Cardiac muscle cell (in vitro differentiated cells and primary cell): ENCODE measurements at places on chromosomes 13 and 19. TPM values are rescaled to one million over a fixed set of nuclear protein-coding genes. Genes with fewer than 3 reads are reported as not detected.

MEIS3 gene
- polyA plus RNA-seq = 82.8 and 114 TPM in 2 replicates

GRCh38 chr13:38394777-38395496 lies 45.3 kb downstream of the UFM1 start:
- no peak overlapping the region for H3K4me3 ChIP-seq
- no peaks in the 10 kb centered on the region for H3K4me1 ChIP-seq
- no peak for DNase-seq
- no peaks in the 10 kb centered on the region for H3K27me3 ChIP-seq

ZNF285 gene
- 2.8 and 7.9 TPM in 2 replicates for polyA plus RNA-seq

GRCh38 chr13:77952737-77953136 lies 34.1 kb upstream of the EDNRB start:
- no peaks in the 10 kb centered on the region for H3K27me3 ChIP-seq
- no peak overlapping the region for H3K27ac ChIP-seq
- no peak for DNase-seq
- no peaks in the 10 kb centered on the region for H3K36me3 ChIP-seq
- H3K4me1 ChIP-seq = no peaks in the 10 kb centered on the region

KLK4 gene
- not detected in 2 replicates for polyA plus RNA-seq

DNA sequence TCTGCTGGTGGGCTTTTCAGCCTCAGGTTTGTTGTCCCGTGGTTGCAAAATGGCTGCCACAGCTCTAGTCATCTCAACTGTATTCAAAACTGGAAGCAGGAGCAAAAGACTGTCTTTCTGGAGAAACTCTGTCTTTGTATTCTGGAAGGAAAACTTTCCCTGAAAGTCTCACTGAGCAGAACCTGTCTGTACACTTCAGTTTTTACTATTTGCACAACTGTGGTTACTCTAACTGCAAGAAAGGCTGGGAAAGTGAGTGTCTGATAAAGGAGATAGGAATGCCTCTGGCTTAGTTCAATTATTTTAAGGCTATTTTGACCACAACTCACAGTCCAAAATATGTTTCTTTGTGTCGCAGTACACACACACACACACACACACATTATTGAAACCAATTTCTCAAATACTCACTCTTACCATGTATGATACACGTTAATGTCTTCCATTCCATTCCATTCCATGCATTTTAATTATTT lies 49.7 kb upstream of the EHD2 start:
- peaks cover 7% of the 10 kb centered on the region for H3K4me1 ChIP-seq
- no peak for DNase-seq
- H3K27me3 ChIP-seq = no peaks in the 10 kb centered on the region
- no peak overlapping the region for H3K4me3 ChIP-seq
- peak overlapping the region; percentile 72 for H3K27ac ChIP-seq

LGALS4 gene
- polyA plus RNA-seq = 0.50 and 2.0 TPM in 2 replicates

ONECUT3 gene
- not detected in 2 replicates for polyA plus RNA-seq

DNA sequence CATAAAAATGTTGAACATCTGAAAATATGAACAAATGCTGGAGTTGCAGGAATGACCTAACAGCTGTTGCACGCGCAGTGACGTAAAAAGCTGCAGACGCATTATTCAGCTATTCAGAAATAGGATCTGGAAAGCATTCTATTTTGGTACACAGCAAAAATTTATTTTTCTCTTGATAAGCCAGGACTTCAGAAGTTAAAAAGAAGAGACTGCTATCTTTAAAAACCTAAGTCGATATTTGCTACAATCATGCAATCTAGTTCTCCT lies 36.9 kb upstream of the STARD13 start:
- peak; percentile 82 for DNase-seq
- no peaks in the 10 kb centered on the region for H3K36me3 ChIP-seq
- peaks cover 3% of the 10 kb centered on the region for H3K4me1 ChIP-seq
- H3K27me3 ChIP-seq = no peaks in the 10 kb centered on the region
- H3K4me3 ChIP-seq = no peak overlapping the region
- no peak overlapping the region for H3K27ac ChIP-seq

ZNF581 gene
- polyA plus RNA-seq = 22.3 and 28.7 TPM in 2 replicates

GRCh38 chr13:23934520-23934919 lies 37.2 kb upstream of the C1QTNF9B start:
- DNase-seq = no peak
- H3K36me3 ChIP-seq = no peaks in the 10 kb centered on the region
- H3K4me1 ChIP-seq = no peaks in the 10 kb centered on the region
- H3K4me3 ChIP-seq = no peak overlapping the region

DNA sequence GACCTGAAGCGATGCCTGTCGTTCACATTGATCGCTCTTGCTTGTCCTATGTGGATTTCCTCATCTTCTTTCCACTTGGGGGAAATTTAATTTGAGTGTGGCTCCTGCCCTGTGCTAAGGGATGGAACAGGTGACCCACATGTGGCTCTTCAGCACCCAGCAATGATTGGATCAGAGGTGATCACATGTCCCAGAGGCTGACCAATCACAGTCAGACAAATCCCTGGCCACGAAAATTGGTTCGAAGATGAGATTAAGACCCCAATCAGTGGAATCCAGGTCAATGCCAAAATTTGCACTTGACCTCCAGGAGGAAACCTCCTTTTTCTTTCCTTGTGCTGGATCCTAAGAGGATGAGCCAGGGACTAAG lies 23.7 kb downstream of the AMER2 start:
- DNase-seq = no peak
- H3K4me3 ChIP-seq = no peak overlapping the region
- H3K27me3 ChIP-seq = no peaks in the 10 kb centered on the region
- no peak overlapping the region for H3K27ac ChIP-seq
- H3K36me3 ChIP-seq = no peaks in the 10 kb centered on the region

DNA sequence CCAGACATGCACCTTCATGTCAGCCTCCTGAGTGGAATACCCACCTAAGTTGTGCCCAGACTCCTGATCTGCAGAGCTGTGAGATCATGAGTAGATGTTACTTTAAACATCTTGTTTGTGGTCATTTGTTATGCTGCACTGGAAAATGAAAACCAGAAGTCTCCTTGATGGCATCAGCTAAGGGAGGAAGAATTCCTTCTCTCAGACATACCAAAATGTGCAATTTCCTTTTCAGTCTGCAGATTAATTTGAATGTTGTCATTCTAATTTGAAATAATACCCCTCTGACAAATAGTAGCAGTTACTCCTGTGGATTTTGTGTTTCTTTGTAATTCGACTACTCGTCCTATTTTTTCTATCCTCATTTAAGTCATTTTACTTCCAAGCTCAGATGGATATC lies 59.3 kb downstream of the ITGBL1 start:
- DNase-seq = no peak
- H3K27ac ChIP-seq = no peak overlapping the region
- no peaks in the 10 kb centered on the region for H3K36me3 ChIP-seq
- H3K4me1 ChIP-seq = no peaks in the 10 kb centered on the region

- no peaks in the 10 kb centered on the region for H3K4me1 ChIP-seq
- H3K27me3 ChIP-seq = no peaks in the 10 kb centered on the region
- H3K36me3 ChIP-seq = no peaks in the 10 kb centered on the region
- no peak overlapping the region for H3K4me3 ChIP-seq
- peak; percentile 80 for DNase-seq
Measured at GRCh38 chr19:56637976-56638555, 4.9 kb upstream of the SMIM17 start.

GRCh38 chr13:85640727-85641126 lies 158.5 kb downstream of the SLITRK6 start:
- H3K36me3 ChIP-seq = no peaks in the 10 kb centered on the region
- H3K4me3 ChIP-seq = no peak overlapping the region
- no peak for DNase-seq
- H3K27ac ChIP-seq = no peak overlapping the region

DNA sequence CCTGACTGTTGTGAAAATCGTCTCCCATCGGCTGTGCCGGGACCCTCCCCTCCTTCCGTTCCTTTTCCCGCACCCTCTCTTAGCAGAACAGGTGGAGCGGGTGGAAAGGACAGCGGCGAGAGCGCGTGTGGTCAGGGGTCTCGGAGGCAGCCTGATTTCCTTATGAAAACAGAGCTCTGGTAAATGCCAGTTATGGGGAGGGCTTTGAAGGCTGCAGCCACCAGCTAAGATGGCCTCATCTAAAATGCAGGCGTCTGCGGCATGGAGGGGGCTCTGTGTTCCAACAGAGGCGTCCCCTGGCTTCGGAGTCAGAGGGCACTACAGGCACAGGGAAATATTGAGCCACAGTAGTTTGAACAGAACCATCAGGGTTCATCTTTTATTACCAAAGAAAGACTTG lies 93.8 kb upstream of the SOX1 start:
- H3K4me1 ChIP-seq = peaks cover 4% of the 10 kb centered on the region
- no peaks in the 10 kb centered on the region for H3K36me3 ChIP-seq
- H3K4me3 ChIP-seq = no peak overlapping the region
- DNase-seq = no peak
- no peak overlapping the region for H3K27ac ChIP-seq

DNA sequence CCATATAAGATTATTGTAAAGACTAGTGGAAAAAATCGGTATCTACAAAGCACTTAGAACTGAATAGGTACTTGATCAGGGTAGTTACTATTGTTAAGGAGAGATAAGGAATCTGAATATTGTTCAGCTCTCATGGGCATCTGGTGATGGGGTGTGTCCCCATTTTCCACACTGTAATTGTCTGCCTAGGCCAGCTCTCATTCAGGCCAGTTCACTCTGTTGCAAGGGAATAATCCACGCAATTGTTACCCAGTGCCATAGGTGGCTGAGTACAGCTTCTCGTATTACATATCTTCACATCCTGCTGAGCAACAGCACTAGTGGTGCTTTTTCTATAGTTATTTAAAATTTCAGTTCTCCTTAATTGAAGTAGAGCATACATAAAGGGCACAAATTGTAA lies 45.6 kb upstream of the C13orf42 start:
- H3K27me3 ChIP-seq = no peaks in the 10 kb centered on the region
- peaks cover 3% of the 10 kb centered on the region for H3K4me1 ChIP-seq
- no peak for DNase-seq
- no peak overlapping the region for H3K27ac ChIP-seq
- no peak overlapping the region for H3K4me3 ChIP-seq
- no peaks in the 10 kb centered on the region for H3K36me3 ChIP-seq

GRCh38 chr13:71274923-71275608 lies 591.9 kb downstream of the DACH1 start:
- no peaks in the 10 kb centered on the region for H3K4me1 ChIP-seq
- H3K27ac ChIP-seq = no peak overlapping the region
- no peaks in the 10 kb centered on the region for H3K27me3 ChIP-seq
- no peak overlapping the region for H3K4me3 ChIP-seq

GRCh38 chr13:113730258-113730691 lies 28.8 kb upstream of the TMEM255B start:
- no peak for DNase-seq
- H3K4me1 ChIP-seq = no peaks in the 10 kb centered on the region
- H3K27me3 ChIP-seq = no peaks in the 10 kb centered on the region
- H3K4me3 ChIP-seq = no peak overlapping the region
- no peak overlapping the region for H3K27ac ChIP-seq

IZUMO4 gene
- 2.6 and 4.9 TPM in 2 replicates for polyA plus RNA-seq

SLITRK1 gene
- polyA plus RNA-seq = 0.05 TPM in 1 of 2 replicates, not detected in the other

GRCh38 chr13:53490752-53491151 lies 462.1 kb downstream of the OLFM4 start:
- no peak for DNase-seq
- no peaks in the 10 kb centered on the region for H3K4me1 ChIP-seq
- H3K27me3 ChIP-seq = no peaks in the 10 kb centered on the region
- no peak overlapping the region for H3K4me3 ChIP-seq

PSG11 gene
- polyA plus RNA-seq = not detected in 2 replicates

DNA sequence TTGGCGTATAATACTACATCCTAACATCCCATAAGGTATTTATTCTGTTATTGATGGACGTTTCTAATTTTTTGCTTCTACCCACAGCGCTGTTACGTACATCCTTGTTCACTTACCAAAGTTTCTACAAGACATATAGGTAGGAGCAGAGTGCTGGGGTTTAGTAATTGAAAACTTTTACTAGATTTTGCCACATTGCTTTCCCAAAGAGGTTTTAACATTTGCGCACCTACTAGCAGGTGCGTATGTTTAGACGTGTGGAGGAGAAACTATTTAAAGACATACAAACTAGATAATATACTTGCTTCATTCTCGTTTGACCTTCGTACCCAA lies 559 bp upstream of the RPL21 start:
- peak overlapping the region; percentile 99 for H3K27ac ChIP-seq
- H3K27me3 ChIP-seq = no peaks in the 10 kb centered on the region
- peaks cover 10% of the 10 kb centered on the region for H3K4me1 ChIP-seq
- DNase-seq = no peak
- H3K4me3 ChIP-seq = peak overlapping the region; percentile 96

DNA sequence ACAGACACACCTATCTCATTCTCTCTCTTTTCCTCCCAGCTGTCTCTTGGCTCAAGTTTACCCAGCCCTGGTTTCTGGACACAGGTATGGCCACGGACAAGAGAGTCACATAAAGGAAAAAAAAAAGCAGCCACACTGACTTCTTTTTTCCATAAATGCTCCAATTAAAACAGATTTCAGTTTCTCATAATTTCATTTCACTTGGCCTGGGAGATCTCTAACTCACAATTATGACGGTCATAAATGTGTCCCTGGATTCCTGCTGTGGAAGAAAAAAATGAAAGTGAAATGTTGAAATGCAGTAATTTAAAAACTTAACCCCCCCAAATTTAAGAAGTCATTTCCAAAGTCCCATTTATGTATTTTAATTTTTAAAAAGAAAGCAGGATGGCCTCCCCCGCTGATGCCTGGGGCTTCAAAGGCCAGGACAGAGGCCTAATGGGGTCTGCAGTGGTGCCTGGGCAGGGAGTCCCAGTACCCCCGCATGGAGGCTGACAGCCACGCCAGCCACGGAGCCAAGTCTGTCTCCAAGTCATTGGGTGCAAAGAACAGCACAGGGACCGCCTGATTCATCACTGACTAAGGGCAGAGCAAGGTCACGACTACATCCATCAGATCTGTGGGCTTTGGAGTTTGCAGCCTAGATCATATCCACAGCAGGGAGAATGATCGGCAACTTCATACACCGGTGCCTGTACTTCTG lies 79.7 kb downstream of the TSHZ3 start:
- H3K27ac ChIP-seq = no peak overlapping the region
- H3K27me3 ChIP-seq = no peaks in the 10 kb centered on the region
- no peak for DNase-seq
- H3K36me3 ChIP-seq = no peaks in the 10 kb centered on the region

PRODH2 gene
- polyA plus RNA-seq = not detected in 2 replicates
